Germinal center (tissue), 1 donor: ENCODE measurements at places on chromosomes 3 and 15.

- peak; percentile 50 for DNase-seq
These were observed 14.0 kb upstream of the LMAN1L start for GRCh38 chr15:74798388-74799254.

DNA sequence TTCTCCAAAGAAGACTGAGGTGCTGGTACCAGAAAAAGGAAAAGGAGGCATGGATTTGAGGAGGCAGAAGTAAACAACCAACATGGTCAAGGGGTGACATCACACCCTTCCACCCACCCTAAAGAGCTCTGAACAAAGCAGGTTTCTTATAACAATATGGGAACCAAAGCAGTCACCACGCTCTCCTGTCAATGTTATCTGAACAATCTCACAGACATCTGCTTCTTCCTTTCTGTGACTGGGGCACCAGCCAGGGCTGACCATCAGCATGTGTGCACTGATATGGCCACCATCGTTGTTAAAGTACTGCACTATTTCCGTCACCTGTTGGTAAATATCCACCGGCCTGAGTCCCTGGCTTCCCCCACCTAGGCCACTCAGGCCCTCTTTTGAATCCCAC lies 252.9 kb downstream of the SHQ1 start:
- no peak for DNase-seq

DNA sequence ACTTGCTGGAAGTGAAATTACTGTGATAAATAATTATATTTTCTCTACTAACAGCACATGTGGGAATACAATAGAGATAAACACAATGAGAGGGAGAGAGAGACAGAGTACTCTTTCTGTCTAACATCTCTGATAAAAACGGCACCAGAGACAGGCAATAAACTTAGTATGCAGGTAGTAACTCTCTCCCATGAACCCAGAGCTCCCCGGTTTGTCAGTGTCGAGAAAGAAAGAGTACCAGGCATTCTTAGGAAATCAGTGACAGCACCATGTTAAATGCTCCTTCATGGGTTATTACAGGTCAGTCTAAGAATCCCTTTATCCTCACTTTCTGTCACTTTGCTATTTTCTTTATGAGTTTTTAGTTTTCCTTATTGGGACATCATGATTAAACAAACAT lies 110.7 kb upstream of the EPHA3 start:
- DNase-seq: no peak

DNA sequence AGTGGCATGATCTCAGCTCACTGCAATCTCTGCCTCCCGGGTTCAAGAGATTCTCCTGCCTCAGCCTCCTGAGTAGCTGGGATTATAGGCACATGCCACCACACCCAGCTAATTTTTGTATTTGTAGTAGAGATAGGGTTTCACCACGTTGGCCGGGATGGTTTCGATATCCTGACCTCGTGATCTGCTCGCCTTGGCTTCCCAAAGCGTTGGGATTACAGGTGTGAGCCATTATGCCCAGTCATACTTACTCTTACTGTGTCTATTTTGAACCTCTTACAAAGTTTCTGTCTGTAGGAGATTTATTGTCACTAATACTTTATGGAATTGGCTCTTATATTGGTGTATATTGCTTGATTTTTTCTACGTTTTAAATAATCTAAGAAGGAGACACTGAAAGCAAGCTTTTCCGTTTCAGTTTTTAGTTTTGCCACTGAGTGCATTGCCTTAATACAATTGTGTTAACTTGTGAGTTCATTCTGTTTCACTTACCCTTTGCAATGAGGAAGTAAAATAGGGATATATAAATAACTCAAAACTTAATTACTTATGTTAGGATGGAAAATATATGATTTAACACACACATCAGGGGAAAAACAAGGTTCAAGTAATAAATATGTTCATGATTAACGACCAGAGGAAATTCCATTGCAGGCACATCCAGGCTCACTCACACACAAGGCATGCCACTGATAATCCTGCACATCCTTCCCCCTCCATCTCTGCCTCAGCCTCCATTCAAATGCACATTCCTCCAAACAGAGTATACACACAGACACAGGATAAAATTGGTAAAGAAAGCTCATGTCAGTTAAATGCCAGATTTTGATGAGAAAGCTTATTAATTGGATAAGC lies 279.3 kb upstream of the RASGRP1 start:
- no peak for DNase-seq

- no peak for DNase-seq
These were observed 350.0 kb upstream of the THBS1 start for GRCh38 chr15:39230908-39231285.

- DNase-seq: no peak
These were observed 18.2 kb downstream of the LOXL1 start for GRCh38 chr15:73944161-73945129.
